ENCODE measurements at places on chromosomes 4 and X. TPM values are rescaled to one million over a fixed set of nuclear protein-coding genes. Genes with fewer than 3 reads are reported as not detected.

Gene HCCS
- 31.4 TPM for polyA plus RNA-seq

GRCh38 chrX:138378876-138379275 is 332.6 kb downstream of the FGF13 start:
- no peak for DNase-seq

Gene HTRA3
- 44.5 TPM for polyA plus RNA-seq

GRCh38 chr4:85778632-85779131 is 303.7 kb downstream of the ARHGAP24 start:
- DNase-seq: peak; percentile 74

Gene REELD1
- not detected for polyA plus RNA-seq

- no peak for DNase-seq
Observed at GRCh38 chr4:96913441-96914080, 1073.7 kb downstream of the PDHA2 start.

Gene CLTRN
- polyA plus RNA-seq: 0.66 TPM

DNA sequence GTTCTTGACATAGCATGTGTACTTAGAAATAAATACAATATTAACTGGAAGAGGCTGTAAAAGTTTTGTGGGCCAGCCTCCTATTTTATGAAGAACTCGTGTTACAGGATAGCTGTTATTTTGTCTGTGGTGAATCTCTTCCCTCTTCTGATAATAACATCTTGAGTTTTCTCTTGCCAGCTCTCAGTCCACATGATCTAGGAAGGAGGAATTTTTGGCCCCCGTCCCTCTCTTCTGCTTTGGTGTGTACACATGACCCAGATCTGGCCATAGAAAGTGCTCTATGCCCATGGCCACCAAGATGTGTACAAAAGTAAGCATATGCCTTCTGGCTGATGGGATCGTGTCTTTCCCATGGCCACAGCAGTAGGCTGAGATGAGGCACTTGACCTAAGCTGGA is 108.0 kb upstream of the LEF1 start:
- DNase-seq: no peak

Gene SMPX
- 200 TPM for polyA plus RNA-seq

GRCh38 chrX:72576141-72576894 is 3.7 kb upstream of the HDAC8 start:
- no peak for DNase-seq

DNA sequence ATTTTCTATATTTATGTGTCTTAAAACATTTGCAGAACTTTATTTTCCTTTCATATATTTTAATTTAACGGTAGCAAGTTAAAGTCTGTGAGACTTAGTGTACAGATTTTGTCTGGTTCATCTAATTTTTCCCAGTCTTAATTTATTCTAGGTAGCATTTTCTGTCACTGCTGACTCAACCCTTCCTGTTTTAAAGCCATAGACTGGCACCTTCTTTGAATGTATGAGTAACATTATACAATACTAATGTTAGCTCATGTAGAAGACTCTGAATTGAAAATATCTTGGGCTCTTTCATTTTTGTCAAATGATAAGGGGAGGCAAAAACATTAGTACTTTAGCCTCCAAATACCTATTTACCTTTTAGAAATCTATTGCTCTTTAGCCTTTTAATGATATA is 43.6 kb downstream of the BLTP1 start:
- no peak for DNase-seq

Gene GEMIN8
- polyA plus RNA-seq: 11.7 TPM

DNA sequence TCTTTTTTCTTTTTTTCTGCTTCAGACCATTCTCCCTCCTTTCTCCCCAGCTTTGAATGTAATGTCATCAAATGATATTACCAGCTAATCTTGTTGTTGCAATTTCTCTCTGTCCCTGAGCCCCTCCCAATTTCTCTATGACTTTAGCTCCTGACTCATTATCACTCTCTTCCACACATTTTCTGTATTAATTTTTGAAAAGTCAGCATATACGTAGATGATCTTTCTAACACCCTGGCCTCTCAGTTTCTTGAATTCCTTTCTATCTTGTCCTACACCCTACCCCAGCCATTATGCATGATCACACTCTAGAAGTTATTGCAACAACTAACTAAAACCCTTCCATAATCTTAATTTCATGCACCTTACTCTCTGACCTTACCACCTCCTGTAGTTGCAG is 13.1 kb upstream of the TRPC3 start:
- DNase-seq: no peak

DNA sequence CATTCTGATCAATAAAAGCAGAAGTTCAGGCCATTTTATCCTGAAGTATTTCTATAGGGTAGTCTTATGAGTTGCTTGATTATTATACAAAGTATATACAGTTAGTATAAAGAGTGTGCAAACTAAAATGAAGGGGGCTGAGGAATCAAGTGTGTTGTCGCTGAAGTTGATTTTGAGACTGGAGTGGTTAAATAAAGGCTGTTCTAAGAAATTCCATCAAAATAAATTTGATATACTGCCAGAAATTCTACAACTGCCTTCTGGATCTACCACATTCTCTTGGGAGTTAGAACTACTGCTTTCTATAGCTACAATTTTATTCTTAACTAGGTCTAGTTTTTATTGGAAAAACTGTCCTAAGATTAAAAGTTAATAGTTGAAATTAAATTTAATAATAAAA is 12.4 kb downstream of the EDNRA start:
- no peak for DNase-seq

DNA sequence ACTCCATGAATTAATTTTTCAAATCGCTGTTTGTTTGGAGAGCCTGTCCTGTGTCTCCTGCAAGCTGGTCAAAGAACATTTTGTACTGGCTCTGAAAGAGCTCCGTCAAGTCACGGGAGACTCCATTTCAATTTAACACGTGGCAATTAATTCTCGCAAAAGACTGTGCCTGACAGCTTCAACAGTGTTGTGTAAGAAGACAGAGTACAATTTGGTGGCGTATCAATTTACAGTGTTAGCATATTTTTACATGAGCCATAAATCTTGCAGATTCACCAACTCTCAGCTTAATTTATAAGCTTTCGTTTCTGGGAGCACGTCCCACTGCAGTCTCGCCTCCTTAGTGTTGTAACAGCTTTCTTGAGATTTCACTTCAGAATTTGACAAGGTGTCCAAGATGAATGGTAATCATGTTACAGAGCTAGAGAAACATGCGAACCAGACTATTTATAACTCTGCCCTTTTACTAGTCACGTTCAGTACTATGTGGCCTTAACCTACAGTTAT is 70.8 kb downstream of the RWDD4 start:
- DNase-seq: peak; percentile 18

DNA sequence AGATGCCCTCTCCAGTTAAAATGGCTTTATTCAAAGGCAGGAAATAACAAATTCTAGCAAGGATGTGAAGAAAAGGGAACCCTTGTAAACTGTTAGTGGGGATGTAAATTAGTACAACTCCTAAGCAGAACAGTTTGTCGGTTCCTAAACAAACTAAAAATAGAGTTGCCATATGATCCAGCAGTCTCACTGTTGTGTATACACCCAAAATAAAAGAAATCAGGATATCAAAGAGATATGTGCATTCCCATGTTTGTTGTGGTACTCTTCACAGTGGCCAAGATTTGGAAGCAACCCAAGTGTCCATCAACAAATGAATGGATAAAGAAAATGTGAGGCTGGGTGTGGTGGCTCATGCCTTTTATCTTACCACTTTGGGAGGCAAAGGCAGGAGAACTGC is 36.1 kb downstream of the ADH7 start:
- DNase-seq: no peak

DNA sequence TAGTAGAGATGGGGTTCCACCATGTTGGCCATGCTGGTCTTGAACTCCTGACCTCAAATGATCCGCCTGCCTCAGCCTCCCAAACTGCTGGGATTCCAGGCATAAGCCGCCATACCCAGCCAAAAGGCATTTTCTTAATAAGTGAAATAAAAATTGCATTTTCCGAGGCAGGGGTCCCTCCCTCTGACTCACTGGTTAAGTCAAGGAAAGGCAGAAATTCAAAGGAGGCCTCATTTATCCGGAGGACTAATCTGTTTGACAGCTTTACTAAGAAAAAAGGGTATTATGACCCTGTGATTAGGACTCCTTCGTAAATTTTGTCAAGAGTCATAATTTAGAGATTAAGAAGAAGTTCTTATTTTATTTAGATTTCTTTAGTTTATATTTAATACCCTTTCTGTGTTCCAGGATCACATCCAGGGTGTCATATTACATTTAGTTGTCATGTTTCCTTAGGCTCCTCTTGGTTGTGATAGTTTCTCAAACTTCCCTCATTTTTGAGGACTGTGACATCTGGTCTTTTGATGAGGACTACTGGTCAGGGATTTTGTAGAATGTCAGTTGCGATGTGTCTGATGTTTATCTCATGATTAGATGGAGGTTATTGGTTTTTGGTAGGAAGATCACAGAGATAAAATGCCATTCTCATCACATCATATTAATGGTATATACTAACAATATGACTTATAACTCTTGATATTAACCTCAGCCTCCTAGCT is 753.7 kb upstream of the AMOT start:
- DNase-seq: no peak

Gene PCDH18
- polyA plus RNA-seq: 41.7 TPM

GRCh38 chrX:37302569-37302968 is 46.6 kb upstream of the PRRG1 start:
- no peak for DNase-seq

Gene PUDP
- polyA plus RNA-seq: 28.2 TPM

DNA sequence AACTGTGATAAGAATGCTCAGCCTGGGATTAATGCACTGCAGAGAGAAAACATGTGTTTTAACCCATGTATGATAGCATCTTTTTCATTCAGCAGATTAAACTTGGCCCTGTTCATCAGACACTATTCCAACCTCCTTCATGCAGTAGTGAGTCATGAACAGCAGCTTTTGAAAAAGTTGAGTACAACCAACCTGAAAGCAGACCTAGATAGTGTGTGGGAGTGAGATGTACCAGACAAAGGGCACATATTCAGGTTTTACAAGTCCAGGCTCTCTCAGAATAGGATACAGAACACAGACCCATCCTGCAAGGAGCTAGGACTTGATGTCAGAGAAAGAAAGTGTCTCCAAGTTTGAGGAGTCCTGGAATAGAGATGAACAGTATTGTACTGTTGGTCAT is 237.3 kb upstream of the STS start:
- DNase-seq: no peak

DNA sequence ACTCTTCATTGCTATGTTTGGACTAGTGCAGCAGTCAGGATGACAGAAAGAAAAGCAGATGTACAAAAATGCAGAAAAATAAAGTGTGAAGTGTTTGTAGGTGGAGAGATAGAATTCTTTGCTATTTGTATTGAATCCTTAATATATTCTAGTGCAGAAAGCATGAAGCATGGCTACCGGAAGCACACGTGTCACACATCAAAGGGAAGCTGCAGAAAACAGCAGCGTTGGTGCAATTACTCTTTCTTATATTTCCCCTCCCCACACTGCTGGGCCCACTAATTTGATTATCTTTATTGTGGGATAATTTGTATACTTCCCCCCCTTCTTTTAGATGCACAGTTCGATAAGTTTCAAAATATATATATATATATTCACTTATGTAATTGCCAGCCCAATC is 35.9 kb upstream of the TAPT1 start:
- DNase-seq: no peak

DNA sequence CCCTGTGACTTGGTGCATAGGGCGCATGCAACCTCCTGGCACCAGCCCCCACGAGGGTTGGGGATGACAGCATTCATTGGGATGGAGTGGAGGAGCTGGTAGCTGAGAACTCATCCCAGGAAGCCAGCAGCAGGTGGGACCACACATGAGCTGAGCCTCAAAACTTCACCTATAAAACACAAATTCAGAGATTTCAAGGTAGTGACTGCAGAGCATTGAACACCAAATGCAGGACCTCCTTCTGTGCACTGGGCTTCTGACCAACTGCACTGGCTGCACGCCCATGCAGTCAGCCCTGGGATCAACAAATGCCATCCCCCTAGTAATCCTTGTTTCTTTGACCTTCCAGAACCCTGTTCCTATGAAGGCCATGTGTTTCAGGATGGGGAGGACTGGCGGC is 197.8 kb downstream of the FRAS1 start:
- no peak for DNase-seq

Gene TMEM271
- 0.74 TPM for polyA plus RNA-seq

- no peak for DNase-seq
Observed at GRCh38 chrX:113726009-113726408, 857.9 kb upstream of the HTR2C start.

- no peak for DNase-seq
Observed at GRCh38 chr4:59729321-59729720, 1470.8 kb upstream of the ADGRL3 start.

GRCh38 chr4:109624536-109624935 is 64.5 kb downstream of the MCUB start:
- no peak for DNase-seq

Gene MGARP
- 0.42 TPM for polyA plus RNA-seq

GRCh38 chrX:39907964-39908661 is 189.6 kb downstream of the BCOR start:
- DNase-seq: no peak

Gene HEPH
- 7.6 TPM for polyA plus RNA-seq

DNA sequence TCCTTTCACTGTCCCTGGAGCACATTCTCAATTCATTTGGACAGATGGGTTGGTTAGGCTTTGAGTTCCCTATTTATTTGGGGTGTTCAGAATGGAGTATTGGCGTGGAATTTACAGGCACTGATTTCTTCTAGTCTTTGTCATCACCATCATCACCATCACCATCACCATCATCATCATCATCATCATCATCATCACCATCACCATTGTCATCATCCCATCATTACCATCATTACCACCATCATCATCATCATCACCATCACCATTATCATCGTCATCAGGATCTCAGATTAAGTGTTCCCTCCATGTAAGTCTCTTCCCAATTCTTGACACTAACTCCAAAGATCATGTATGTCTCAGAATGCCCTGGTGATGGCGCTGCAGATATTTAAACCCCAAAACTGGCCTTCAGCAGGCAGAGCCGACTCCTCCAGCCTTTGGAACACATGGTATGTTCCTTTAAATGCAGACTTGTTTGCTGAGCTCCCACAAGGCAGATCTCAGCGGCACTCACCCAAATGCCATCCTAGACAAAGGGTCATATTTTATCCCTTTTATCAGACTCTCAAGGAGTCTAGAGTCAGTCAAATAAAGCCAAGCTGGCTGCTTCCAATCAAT is 19.8 kb upstream of the FAM9A start:
- no peak for DNase-seq

DNA sequence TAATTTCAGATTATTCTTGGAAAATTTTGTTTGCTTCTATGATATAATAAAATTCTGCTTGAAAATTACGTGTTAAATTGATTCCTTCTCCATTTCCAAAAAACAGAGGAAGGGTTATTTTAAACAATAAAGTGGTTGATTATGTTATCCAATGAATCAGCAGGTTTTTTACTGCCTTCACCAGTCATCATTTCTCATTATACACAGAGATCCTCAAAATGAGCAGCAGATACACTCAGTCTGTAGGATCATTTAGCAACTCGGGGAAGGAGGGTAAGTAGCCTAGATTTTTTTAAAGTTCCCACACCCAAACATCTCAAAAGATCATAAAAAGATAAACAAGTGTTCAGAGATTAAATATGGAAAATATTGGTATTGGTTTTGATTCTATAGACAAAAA is 6.8 kb upstream of the TMEM144 start:
- DNase-seq: no peak

Gene IQSEC2
- polyA plus RNA-seq: 12.8 TPM

- peak; percentile 16 for DNase-seq
Observed at GRCh38 chr4:141702472-141703182, 66.2 kb downstream of the IL15 start.
